ENCODE measurements at places on chromosomes 6 and 20. TPM values are rescaled to one million over a fixed set of nuclear protein-coding genes. Genes with fewer than 3 reads are reported as not detected.

MMP24 gene
- total RNA-seq: 5.9 TPM

ABHD16B gene
- total RNA-seq: not detected

FOXF2 gene
- not detected for total RNA-seq

SSTR4 gene
- not detected for total RNA-seq

LRRC1 gene
- total RNA-seq: 9.4 TPM

SLC16A10 gene
- 13.8 TPM for total RNA-seq

All from endodermal cell (in vitro differentiated cells).